ENCODE measurements at places on chromosomes 1 and 21. TPM values are rescaled to one million over a fixed set of nuclear protein-coding genes. Genes with fewer than 3 reads are reported as not detected.

DNA sequence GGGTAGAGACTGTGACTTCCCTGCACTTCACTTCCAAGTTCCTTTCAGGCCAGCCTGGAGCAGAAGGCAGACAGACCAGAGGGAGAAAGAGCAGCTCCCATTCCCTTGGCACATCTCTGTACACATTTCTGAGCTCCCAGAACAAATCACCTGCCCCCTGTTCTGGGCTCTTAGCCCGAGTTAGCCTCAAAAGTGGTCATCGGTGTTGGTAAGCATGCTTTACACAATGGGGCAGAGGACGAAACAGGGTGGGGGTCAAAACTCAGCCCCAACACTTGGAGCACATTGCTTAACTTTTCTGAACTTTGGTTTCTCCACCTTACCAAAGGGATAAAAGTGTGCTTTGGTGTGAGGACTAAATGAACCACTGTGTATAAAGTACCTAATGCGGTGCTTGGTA, 98.7 kb downstream of the DAB1 start:
- DNase-seq: no peak

Gene S100A3
- polyA plus RNA-seq: 0.19 TPM

DNA sequence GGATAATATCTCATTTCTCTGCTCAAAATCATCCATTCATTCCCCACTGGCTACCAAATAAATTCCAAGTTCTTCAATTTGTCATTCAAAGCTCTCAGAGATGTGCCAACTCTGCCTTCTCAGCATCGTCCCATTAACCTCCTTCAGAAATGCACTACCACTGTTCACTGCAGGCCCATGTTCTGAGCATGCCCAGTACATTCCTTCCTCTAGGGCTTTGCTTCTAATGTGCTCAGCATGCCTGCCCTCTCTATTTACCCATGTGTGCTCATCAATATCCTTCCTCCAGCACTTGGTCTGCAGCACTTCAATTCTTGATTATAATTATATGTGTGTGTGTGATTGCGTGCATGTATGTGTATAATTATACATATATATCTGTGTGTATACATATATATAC, 36.1 kb upstream of the RGS8 start:
- DNase-seq: no peak

GRCh38 chr1:47021070-47021469, 2.4 kb upstream of the CYP4X1 start:
- peak; percentile 7 for DNase-seq

Gene PPFIA4
- polyA plus RNA-seq: 13.3 TPM

- DNase-seq: no peak
Observed at GRCh38 chr1:216596281-216596862, 126.9 kb downstream of the ESRRG start.

Gene PTPN22
- 0.53 TPM for polyA plus RNA-seq

Gene ZFP69
- polyA plus RNA-seq: 7.3 TPM

- peak; percentile 94 for DNase-seq
Observed at GRCh38 chr1:162696286-162696862, 64.1 kb downstream of the DDR2 start.

Gene MEGF6
- 11.0 TPM for polyA plus RNA-seq

GRCh38 chr1:156428746-156429288, 59.8 kb downstream of the RHBG start:
- DNase-seq: no peak

DNA sequence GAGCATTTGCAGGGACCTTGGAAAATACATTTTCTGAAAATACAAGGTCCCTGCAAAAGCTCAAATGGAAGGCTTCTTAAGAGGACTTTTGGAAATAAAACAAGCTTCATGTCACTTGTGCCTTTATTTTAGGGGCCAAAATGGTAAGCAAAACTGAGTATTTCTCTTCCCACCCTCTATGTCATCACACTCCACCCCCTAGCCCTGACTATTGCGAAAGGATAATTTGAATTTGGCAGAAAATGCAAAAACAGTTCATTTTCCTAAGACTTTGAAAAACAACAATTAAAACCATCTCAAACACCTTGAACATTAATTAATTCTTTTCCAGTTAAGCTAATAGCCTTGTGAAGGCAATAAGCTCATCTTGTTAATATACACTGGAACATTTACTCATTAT, 201.7 kb downstream of the TM2D1 start:
- DNase-seq: no peak

GRCh38 chr1:119988306-119989062, 81.0 kb downstream of the NOTCH2 start:
- DNase-seq: no peak

DNA sequence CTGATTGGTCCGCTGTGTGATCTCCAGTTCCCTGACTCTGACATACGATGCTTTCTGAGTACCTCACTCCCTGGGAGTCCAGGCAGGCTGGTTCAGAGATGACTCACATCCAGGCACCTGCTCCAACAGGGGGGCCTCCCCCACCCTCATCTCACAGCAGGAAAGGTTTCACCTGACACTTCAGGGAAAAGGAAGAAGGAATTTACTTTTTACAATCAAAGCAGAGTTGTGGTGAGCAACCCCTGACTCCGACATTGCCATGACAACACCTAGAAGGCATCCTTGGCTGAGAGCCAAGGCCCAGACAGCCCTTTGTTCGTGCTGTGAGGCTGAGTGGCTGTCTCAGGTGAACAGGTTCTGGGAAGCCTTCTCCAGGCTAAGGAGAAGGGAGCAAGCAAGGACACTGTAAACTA, 164.6 kb upstream of the GJB5 start:
- DNase-seq: peak; percentile 41

Gene RPTN
- not detected for polyA plus RNA-seq

Gene OLIG2
- not detected for polyA plus RNA-seq

DNA sequence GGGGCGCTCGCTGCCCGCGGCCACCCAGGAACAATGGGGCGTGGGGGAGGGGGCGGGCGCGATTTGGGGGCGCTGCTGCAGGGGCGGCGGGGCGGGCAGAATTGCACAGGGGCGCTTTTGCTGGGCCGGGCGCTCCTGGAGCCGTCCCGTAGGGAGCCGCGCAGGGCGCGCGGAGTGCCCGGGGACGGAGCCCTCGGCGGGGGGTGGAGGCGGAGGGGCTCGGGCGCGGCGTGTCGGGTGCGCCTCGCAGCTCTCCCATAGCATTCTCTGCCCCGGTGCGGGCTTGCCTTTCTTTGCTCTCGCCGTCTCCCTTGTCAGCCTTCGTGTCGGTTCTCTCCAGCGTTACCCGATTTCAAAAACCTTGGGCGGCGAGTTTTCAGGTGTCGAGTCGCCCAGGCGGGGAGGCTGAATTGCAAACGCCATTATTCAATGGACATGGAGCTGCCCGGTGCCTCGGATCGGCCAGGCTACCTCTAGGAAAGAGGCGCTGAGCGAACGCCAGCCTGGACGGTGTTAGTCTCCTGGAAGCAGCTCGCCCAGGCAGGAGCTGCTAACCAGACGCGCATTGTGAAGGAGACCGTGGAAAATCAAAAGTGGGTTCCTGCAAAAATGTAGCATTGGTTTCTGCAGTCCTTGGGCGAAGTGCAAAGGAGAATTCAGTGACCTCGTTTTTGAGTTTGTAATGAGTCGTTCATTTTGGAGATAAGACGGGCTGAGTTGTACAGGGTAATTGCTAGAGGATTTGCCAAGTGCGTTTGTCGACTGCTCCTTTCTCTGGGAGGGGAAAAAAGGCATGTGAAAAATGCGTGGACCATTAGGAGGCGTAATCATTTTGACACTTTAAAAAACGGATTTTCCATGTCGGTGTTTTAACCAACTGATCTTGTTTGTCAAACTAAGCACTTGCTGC, 626 bp downstream of the CXADR start:
- DNase-seq: peak; percentile 33

GRCh38 chr21:30206551-30207251, 9.2 kb downstream of the CLDN8 start:
- no peak for DNase-seq
